Esophagus muscularis mucosa (tissue), 4 donors: ENCODE measurements at places on chromosomes 16 and 17.

DNA sequence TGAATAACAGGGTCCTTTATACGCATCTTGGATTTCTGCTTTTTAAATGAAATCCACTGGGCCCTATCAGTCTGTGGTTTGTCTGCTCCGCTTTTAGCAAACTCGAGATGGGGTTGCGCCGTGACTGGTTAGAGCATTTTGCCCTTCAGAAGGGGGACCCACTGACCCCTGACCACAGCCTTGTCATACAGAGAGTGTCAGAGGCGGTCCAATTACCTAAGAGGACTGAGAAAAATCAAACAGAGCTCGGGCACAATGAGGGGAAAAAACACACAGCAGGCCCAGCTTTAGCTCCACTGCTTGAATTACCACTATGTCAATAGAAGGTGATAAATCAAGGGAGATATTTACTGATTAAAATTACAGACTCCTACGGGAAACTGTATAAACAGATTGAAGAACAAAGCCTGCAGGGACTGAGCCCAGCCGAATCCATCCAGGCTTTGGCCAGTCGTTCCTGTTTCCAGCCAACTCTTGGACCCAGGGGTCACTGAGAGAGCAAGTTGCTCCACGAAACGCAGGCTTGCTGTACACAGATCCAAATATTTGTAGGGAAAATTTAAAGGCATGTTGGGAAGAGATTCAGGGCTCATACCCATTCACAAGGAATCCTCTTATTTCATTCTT lies 131.9 kb upstream of the ZFHX3 start:
- no peaks in the 10 kb centered on the region for H3K36me3 ChIP-seq
- no peak overlapping the region for H3K4me3 ChIP-seq
- no peaks in the 10 kb centered on the region for H3K4me1 ChIP-seq

GRCh38 chr17:58976541-58976940 lies 130.1 kb downstream of the TRIM37 start:
- no peak for DNase-seq
- H3K36me3 ChIP-seq: no peaks in the 10 kb centered on the region
- no peak overlapping the region for H3K4me3 ChIP-seq

- no peaks in the 10 kb centered on the region for H3K27me3 ChIP-seq
- no peak overlapping the region for H3K4me3 ChIP-seq
- H3K36me3 ChIP-seq: peaks cover 14% of the 10 kb centered on the region
Measured at GRCh38 chr16:57764341-57765159, 29.0 kb downstream of the KATNB1 start.

DNA sequence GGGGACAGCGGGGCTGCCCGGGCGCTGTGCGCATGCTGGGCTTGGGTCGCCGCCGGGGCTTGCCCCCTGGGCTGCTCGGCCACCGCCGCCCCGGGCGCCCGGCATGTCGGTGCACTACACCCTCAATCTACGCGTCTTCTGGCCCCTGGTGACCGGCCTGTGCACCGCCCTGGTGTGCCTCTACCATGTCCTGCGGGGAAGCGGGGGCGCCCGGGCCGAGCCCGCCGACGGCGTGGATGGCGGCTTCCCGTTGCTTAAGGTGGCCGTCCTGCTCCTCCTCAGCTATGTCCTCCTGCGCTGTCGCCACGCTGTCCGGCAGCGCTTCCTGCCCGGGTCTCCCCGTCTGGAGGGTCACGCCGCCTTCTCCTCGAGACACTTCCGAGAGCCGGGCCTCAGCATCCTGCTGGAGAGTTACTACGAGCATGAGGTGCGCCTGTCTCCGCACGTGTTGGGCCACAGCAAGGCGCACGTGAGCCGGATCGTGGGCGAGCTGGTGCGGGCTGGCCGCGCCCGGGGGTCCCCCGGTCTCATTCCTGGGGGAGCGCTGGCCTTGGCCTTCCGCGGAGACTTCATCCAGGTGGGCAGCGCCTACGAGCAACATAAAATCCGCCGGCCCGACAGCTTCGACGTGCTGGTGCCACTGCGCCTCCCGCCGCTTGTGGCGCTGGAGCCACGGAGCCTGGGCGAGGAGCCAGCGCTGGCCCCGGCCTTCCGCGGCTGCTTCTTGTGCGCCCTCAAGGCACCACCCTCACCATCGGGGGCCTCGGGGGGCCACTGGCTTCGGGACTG lies 789 bp downstream of the ITPRIPL2 start:
- H3K36me3 ChIP-seq: peaks cover 18% of the 10 kb centered on the region
- peak overlapping the region; percentile 96 for H3K27ac ChIP-seq
- DNase-seq: no peak
- peaks cover 54% of the 10 kb centered on the region for H3K4me1 ChIP-seq
- H3K4me3 ChIP-seq: peak overlapping the region; percentile 78

DNA sequence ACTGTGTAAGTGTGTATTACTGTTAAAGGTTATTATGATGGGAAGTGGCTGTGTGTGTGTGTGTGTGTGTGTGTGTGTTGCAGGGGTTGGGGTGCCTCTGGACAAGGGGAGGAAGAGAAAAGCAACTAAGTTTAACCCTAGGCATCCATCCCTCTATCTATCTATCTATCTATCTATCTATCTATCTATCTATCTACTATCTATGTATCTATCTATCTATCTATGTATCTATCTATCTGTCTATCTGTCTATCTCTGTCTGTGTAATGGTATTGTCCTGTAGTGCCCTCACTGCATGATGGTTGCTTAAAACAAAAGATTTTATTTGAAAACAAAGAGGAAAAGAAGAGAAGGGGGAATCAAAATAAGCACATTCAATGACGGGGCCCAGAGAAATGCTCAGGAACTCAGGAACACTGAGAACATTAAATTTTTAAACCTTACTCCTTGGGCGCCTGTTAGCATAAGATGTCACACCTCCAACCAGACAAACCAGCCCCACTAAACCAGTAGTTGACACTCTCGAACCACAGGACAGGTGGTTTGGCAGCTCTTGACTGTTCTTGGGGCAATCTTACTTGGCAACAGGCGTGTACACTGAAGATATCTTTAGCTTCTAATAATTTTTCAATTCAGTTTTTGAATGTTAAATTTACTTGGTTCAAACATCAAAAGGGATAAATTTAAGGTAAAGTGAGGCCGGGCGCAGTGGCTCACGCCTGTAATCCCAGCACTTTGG lies 5.1 kb upstream of the RPL26 start:
- no peak overlapping the region for H3K4me3 ChIP-seq
- no peaks in the 10 kb centered on the region for H3K27me3 ChIP-seq
- H3K4me1 ChIP-seq: peaks cover 16% of the 10 kb centered on the region
- no peaks in the 10 kb centered on the region for H3K36me3 ChIP-seq

DNA sequence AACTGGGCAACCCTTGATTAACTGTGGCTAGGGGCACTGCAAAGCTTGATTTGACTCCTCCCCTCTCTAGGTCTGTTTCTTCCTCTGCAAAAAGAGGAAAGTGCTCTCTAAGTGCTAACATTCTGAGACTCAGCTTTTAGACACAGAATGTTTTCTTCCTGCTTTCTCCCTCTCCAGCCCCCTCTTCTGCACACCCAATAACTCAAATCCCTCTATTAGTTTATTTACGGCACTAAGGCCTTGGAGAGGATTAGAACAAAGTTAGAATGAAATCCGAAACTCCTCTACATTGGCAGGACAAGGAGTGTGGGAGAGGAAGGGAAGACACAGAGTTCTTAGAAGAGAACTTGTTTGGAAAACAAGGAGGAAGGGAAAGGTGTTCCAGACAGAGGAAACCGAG lies 3.3 kb upstream of the SBK1 start:
- H3K4me1 ChIP-seq: peaks cover 19% of the 10 kb centered on the region
- H3K27me3 ChIP-seq: no peaks in the 10 kb centered on the region
- no peak overlapping the region for H3K27ac ChIP-seq

- peak; percentile 98 for DNase-seq
- H3K36me3 ChIP-seq: no peaks in the 10 kb centered on the region
- H3K4me3 ChIP-seq: peak within 1 kb of the TSS; percentile 78
- H3K27ac ChIP-seq: peak within 1 kb of the TSS; percentile 95
- no peaks in the 10 kb centered on the region for H3K27me3 ChIP-seq
Measured at GRCh38 chr17:40218740-40219593, at the start of gene WIPF2. TSS of gene WIPF2 (plus strand) at chr17:40219304. CDS start at chr17:40256460, 37,156 bp downstream.

DNA sequence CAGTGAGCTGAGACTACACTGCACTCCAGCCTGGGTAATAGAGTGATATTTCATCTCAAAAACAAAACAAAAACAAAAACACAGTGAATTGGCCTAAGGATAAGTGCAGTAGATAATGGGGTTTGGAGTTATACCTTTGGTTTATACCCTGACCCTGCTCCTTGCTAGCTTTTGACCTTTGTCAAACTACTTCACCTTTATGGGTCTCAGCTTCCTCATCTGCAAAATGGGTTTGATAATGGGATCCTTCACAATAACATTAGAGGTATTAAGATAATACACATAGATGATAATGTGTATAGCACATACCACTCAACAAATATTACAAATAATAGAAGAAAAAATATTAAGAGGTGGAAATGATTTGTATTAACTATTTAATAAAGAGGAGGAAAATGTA lies 85.9 kb downstream of the STXBP4 start:
- DNase-seq: no peak
- no peaks in the 10 kb centered on the region for H3K36me3 ChIP-seq
- no peaks in the 10 kb centered on the region for H3K27me3 ChIP-seq
- no peak overlapping the region for H3K4me3 ChIP-seq

DNA sequence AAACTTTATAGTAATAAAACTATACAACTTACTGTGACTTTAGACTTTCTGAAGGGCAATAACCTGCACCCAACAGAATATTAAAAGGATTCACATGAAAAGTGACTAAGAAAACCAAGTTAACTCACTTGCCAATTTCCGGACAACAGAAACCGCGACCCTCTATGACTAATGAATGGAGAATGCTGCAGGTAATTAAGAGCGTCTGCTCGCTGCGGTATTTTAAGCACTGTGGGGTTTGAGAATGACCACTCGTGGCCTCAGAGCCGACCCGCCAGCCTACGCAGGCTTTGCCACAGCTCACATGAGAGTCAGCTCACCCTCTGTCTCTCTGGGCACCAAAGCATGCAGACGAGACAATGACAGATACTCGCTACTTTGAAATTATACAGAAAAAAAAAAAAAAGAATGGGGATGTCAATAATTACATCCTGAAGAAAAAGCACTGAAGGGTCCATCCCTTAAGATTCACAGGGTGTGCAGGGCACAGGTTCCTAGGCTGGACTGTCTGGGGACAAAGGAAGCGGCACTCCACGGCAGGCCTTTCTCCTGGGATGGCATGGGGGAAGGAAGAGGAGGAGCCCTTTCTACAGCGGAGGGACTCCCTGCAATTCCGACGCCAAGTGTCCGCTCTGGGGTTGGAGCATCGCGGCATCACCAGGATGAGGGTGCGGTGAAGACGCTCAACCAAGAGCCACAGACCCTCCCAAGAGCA lies 35.0 kb downstream of the ZCCHC14 start:
- H3K27ac ChIP-seq: peak overlapping the region; percentile 12
- H3K27me3 ChIP-seq: no peaks in the 10 kb centered on the region
- peaks cover 41% of the 10 kb centered on the region for H3K4me1 ChIP-seq
- DNase-seq: no peak
- H3K36me3 ChIP-seq: peaks cover 36% of the 10 kb centered on the region
